ENCODE measurements at places on chromosomes 11 and 22.

GRCh38 chr11:7448201-7448600 lies 37.1 kb upstream of the OLFML1 start:
- no peak for DNase-seq

DNA sequence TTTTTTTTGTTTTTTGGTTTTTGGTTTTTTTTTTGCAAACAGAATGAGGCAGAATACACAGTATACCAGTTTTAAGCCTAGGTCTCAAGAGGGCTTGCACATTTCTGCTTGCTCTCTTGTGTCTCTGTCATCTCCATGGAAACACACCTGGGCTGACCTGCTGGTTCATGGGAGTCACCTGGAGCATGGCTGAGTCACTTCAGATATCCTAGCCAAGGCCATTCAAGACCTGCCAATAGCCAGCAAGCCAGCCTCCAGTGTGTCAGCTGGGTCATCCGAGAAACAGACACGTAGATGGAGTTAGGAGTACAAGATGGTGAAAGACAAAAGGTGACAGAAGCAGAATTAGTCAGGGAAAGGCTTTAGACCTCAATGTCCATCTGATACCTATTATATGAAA lies 124.2 kb upstream of the SEZ6L start:
- no peak for DNase-seq

DNA sequence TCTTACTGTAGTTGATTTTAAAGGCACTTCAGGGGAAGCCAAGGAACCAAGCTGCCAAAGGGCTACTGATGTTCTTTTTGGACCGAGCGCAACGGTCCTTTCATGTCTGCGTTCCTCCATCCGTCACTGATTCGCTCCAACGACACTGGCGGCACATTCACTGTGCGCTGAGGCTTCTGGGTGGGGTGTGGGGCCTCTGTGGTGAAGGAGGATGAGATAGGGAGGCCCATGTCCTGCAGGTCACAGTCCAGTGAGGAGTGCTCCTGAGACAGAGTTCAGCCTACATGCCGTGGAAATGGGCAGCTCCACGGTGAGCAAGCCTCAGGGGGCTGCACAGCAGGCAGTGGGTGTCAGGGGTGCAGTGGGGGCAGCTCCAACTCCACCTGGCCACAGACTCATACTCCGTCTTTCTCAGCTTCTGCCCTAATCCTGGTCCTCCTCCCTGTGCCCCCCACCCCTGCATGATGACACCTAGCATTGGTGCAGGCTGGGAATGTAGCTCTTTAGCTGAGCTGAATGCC lies 87.8 kb upstream of the SHANK2 start:
- no peak for DNase-seq

GRCh38 chr22:33400061-33400840 lies 342.1 kb upstream of the SYN3 start:
- DNase-seq: no peak

GRCh38 chr11:64536396-64536941 lies 54.6 kb upstream of the SLC22A12 start:
- no peak for DNase-seq

Measured in H54 (cell line).